ENCODE measurements at places on chromosomes 6 and 20. TPM values are rescaled to one million over a fixed set of nuclear protein-coding genes. Genes with fewer than 3 reads are reported as not detected.

PPP1R14C gene
- polyA plus RNA-seq, result 37.0 TPM

PSORS1C2 gene
- polyA plus RNA-seq, result not detected

FRK gene
- 3.2 TPM for polyA plus RNA-seq

C6orf136 gene
- polyA plus RNA-seq, result 60.8 TPM

PRRT1 gene
- 1.8 TPM for polyA plus RNA-seq

PRL gene
- polyA plus RNA-seq, result not detected

DNA sequence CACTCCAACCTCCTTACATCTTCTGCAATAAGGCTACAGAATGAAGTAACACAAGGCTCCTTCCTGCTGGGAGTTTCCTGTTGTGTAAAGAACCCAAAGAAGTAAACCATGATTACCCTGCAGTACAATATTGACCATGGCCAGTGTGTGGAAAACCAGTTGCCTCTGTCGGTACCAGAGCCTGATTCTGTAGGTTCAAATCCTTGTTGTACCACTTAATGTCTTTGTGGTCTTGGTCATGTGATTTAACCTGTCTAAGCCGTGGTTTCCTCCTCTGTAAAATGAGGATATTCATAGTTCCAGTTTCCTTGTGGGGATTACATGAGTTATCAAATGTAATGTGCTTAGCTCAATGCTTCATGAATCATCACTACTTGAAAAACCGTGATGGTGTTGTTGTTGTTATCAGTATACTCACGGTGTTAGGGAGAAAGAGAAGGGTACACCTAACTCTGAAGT lies 60.3 kb upstream of the PRELID3B start:
- no peak overlapping the region for H3K27ac ChIP-seq
- DNase-seq, result no peak
- no peak overlapping the region for H3K4me3 ChIP-seq
- H3K27me3 ChIP-seq, result no peaks in the 10 kb centered on the region
- no peaks in the 10 kb centered on the region for H3K36me3 ChIP-seq
- no peaks in the 10 kb centered on the region for H3K4me1 ChIP-seq

GRCh38 chr6:119241111-119241465 lies 108.5 kb downstream of the MAN1A1 start:
- no peak overlapping the region for H3K4me3 ChIP-seq
- H3K4me1 ChIP-seq, result no peaks in the 10 kb centered on the region
- DNase-seq, result peak; percentile 71
- no peaks in the 10 kb centered on the region for H3K36me3 ChIP-seq
- no peaks in the 10 kb centered on the region for H3K27me3 ChIP-seq
- peak overlapping the region; percentile 3 for H3K27ac ChIP-seq

- H3K27ac ChIP-seq, result peak overlapping the region; percentile 99
- no peaks in the 10 kb centered on the region for H3K27me3 ChIP-seq
- no peaks in the 10 kb centered on the region for H3K36me3 ChIP-seq
- no peaks in the 10 kb centered on the region for H3K4me1 ChIP-seq
- H3K4me3 ChIP-seq, result peak overlapping the region; percentile 62
- peak; percentile 95 for DNase-seq
These were observed 1.0 kb downstream of the PXDC1 start for GRCh38 chr6:3750317-3751076.

- H3K36me3 ChIP-seq, result no peaks in the 10 kb centered on the region
- DNase-seq, result no peak
- no peaks in the 10 kb centered on the region for H3K4me1 ChIP-seq
- H3K4me3 ChIP-seq, result no peak overlapping the region
- H3K27me3 ChIP-seq, result no peaks in the 10 kb centered on the region
These were observed 32.8 kb upstream of the POPDC3 start for GRCh38 chr6:105212587-105212986.

DNA sequence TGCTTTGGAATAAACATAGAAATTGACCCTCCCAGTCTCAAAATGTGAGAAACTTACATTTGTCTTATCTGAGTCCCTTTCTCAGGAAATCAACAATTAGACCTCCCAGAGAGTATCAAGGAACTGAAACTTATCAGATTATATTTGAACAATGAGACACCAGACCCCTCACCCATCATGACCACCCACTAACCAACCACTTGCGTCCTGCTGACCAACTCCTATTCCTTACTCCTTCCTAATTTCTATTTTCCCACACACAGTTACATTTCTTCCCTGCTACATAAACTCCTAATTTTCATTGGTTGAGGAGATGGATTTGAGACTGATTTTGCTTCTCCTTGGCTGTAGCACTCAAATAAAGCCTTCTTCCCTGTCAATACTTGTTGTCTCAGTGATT lies 97.9 kb downstream of the TPBG start:
- no peak overlapping the region for H3K4me3 ChIP-seq
- H3K27ac ChIP-seq, result no peak overlapping the region
- no peak for DNase-seq
- no peaks in the 10 kb centered on the region for H3K27me3 ChIP-seq
- no peaks in the 10 kb centered on the region for H3K36me3 ChIP-seq
- H3K4me1 ChIP-seq, result no peaks in the 10 kb centered on the region

GRCh38 chr20:17620371-17621228 lies 50.7 kb downstream of the DSTN start:
- H3K4me1 ChIP-seq, result peaks cover 16% of the 10 kb centered on the region
- DNase-seq, result peak; percentile 69
- no peaks in the 10 kb centered on the region for H3K27me3 ChIP-seq
- H3K36me3 ChIP-seq, result peaks cover 42% of the 10 kb centered on the region
- no peak overlapping the region for H3K4me3 ChIP-seq

DNA sequence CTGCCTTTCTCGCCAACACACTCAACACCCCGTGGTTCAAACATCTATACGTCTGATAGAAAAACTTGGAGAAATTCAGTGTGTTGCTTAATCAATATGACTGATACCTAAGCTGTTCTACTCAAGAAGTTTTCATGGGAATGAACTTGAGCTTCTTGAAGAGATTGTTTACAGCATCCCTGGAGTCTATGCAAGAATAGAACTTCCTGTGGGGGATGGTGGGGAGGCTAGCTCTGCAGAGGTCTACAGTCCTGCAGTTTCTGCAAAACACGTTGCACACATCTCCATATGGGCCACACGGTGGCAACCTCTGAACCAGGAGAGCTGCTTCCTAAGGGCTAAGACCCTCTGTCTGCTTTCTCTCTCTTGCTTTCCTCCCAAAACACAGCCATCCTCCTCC lies 32.7 kb upstream of the FANCE start:
- no peak overlapping the region for H3K27ac ChIP-seq
- H3K4me1 ChIP-seq, result peaks cover 10% of the 10 kb centered on the region
- H3K4me3 ChIP-seq, result no peak overlapping the region
- no peak for DNase-seq
- H3K27me3 ChIP-seq, result no peaks in the 10 kb centered on the region
- H3K36me3 ChIP-seq, result peaks cover 14% of the 10 kb centered on the region

- H3K27me3 ChIP-seq, result no peaks in the 10 kb centered on the region
- no peak for DNase-seq
- H3K27ac ChIP-seq, result no peak overlapping the region
- H3K4me3 ChIP-seq, result no peak overlapping the region
- H3K36me3 ChIP-seq, result peaks cover 21% of the 10 kb centered on the region
- no peaks in the 10 kb centered on the region for H3K4me1 ChIP-seq
These were observed 52.8 kb downstream of the FKBP5 start for GRCh38 chr6:35635601-35636597.

DNA sequence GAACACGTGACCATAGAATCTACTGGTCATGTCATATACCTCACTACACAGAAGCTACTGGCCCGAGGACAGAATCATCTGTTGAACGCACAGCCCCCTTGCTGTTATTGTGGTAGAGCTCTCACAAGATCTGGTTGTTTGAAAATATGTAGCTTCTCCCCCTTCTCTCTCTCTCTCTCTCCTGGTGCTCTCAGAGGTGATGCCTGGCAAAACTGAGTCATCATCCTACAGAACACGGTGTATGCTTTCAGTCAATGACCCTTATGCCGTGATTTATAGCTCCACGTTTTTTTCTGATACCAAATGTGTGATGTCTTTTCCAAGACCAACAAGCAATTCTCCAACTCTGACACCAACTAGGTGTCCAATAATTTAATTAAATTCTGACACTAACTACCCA lies 13.0 kb upstream of the RBM24 start:
- no peaks in the 10 kb centered on the region for H3K27me3 ChIP-seq
- no peak overlapping the region for H3K27ac ChIP-seq
- H3K4me3 ChIP-seq, result no peak overlapping the region
- no peak for DNase-seq
- no peaks in the 10 kb centered on the region for H3K4me1 ChIP-seq

GRCh38 chr20:44478206-44478605 lies 2.5 kb downstream of the TTPAL start:
- H3K27me3 ChIP-seq, result no peaks in the 10 kb centered on the region
- DNase-seq, result no peak
- H3K27ac ChIP-seq, result no peak overlapping the region
- H3K4me1 ChIP-seq, result peaks cover 12% of the 10 kb centered on the region
- H3K4me3 ChIP-seq, result no peak overlapping the region

DNA sequence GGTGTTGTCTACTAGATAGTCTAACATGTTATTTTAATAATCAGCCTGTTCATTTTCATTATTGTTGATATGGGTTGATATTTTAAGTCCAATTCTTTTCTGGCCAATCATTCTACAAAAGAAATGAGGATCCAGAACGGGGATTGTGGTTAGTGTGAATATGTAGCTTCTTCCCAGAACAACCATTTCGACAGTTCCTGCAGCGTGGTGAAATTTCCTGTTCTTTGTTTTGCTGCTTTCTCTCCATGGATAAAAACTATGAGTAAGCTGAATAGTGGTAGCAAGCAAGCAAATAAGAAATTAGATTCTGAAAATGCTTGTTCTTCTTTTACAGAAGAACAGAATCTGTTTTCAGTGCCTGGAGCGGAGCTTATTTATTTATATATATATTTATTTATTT lies 65.5 kb upstream of the F13A1 start:
- H3K27ac ChIP-seq, result no peak overlapping the region
- H3K27me3 ChIP-seq, result no peaks in the 10 kb centered on the region
- no peaks in the 10 kb centered on the region for H3K4me1 ChIP-seq
- H3K36me3 ChIP-seq, result no peaks in the 10 kb centered on the region
- no peak for DNase-seq

- H3K4me1 ChIP-seq, result no peaks in the 10 kb centered on the region
- no peaks in the 10 kb centered on the region for H3K27me3 ChIP-seq
- H3K27ac ChIP-seq, result no peak overlapping the region
- H3K4me3 ChIP-seq, result no peak overlapping the region
These were observed 163.9 kb upstream of the SCGN start for GRCh38 chr6:25488156-25488555.

GRCh38 chr20:11780765-11781369 lies 136.8 kb upstream of the BTBD3 start:
- no peak overlapping the region for H3K4me3 ChIP-seq
- DNase-seq, result no peak
- no peak overlapping the region for H3K27ac ChIP-seq
- no peaks in the 10 kb centered on the region for H3K36me3 ChIP-seq
- no peaks in the 10 kb centered on the region for H3K27me3 ChIP-seq
- no peaks in the 10 kb centered on the region for H3K4me1 ChIP-seq

DNA sequence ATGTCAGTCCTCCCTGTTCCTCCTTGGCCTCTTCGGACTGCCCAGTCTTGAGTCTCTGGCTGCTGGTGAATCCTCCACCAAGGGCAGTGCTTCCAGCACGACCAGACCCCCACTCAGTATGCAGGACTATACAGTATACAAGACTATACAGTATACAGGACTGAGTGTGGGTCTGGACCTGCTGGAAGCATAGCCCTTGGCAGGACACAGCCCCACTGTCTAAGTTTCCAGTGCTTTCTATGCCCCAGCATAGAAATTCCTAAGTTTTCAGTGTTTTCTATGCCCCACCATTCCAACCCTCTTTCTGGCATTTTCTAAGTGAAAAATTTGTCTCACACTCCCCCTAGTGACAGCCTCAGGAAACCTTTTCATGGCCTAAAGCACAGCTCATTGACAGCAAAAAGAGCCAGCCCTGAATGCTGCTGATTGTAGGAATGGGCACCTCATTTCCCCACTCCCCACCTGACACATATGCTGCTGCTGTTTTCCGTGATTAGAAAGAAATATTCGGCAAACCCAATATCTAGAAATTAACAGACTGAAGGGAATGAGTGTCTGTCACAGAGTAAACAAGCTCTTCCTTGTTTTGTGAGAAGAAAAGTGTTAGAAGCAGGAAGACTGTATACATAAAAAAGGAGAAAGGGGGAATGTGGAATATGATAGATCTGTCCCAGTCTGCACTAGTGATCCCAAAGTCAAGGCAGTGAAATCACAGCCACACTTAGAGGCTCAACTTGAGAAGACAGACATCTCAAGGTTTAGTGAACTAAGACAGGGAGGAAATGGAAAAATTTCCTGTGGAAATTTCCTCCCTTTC lies 206.9 kb downstream of the IBTK start:
- H3K27me3 ChIP-seq, result no peaks in the 10 kb centered on the region
- DNase-seq, result no peak
- H3K4me1 ChIP-seq, result no peaks in the 10 kb centered on the region
- no peak overlapping the region for H3K27ac ChIP-seq
- H3K4me3 ChIP-seq, result no peak overlapping the region
- no peaks in the 10 kb centered on the region for H3K36me3 ChIP-seq

- no peak for DNase-seq
- H3K36me3 ChIP-seq, result no peaks in the 10 kb centered on the region
- peaks cover 10% of the 10 kb centered on the region for H3K27me3 ChIP-seq
- no peak overlapping the region for H3K27ac ChIP-seq
- H3K4me1 ChIP-seq, result no peaks in the 10 kb centered on the region
- H3K4me3 ChIP-seq, result no peak overlapping the region
These were observed 186.2 kb downstream of the GPX5 start for GRCh38 chr6:28711788-28712341.

DNA sequence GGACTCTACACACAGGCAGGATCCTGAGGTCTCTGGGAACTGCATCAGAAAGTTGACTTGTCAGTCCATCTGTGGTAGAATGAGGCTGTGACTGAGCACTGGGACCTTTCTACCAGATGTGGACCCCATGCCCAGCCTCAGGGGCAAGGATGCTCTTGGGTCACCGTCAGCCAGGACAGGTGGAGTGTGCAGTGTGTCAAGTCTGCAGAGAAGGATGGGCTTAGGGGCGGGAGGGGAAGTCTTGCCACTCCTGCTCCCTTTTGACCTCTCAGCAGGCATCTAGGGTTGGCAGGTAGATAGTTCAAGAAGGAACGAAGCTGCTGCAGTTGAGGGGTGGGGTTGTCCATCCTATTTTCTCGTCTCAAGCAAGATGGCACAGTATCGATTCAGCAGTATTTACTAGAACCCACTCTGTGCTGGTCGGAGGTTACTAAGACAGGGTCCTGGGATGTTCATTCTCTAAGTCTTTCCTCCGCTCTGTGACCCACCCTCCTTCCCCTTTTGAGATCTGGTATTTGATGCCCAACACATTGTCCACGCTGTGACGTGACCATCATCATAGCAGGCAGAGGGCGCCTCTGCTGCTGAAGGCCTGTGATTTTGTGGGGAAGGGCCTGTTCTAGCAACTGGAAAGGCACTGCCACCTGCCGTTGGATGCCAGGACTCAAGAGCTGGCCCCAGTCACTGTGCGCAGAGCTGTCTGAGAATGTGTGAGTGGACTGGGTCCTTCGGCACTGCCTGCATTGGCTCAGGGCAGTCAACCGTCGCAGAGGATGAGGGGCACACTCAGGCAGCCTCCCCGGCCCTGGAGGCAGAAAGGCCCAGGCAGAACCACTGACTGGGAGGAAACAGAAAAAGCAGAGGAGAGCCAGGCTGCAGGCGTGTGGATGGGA lies 23.2 kb downstream of the RBCK1 start:
- H3K27me3 ChIP-seq, result no peaks in the 10 kb centered on the region
- no peaks in the 10 kb centered on the region for H3K4me1 ChIP-seq
